ENCODE measurements at places on chromosomes 1 and 21. TPM values are rescaled to one million over a fixed set of nuclear protein-coding genes. Genes with fewer than 3 reads are reported as not detected.
A peak's percentile ranks its signal among the peaks of the same experiment; 100 is the strongest.

DNA sequence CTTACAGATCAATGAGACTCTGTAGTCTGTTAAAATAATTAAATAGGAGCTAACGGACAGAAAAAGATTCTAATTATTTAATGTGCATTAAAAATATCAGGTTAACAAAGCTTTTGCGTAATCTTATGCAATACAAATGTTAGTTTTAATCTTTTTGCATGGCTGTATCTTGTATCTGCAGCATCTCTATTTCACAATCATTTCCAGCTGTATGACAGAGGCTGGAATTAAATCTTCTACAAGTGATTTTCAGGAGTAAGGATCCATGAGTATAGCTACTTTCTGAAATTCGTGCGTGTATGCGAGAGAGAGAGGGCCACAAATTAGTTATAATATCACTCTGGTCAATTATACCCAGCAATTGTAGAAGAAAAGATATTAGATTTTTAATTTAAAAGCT lies 1446.8 kb downstream of the NCAM2 start:
- DNase-seq: no peak
- H3K4me1 ChIP-seq: no peaks in the 10 kb centered on the region
- H3K36me3 ChIP-seq: no peaks in the 10 kb centered on the region
- H3K27ac ChIP-seq: no peak overlapping the region
- H3K4me3 ChIP-seq: no peak overlapping the region

Gene MCOLN3
- total RNA-seq: 7.3 TPM

DNA sequence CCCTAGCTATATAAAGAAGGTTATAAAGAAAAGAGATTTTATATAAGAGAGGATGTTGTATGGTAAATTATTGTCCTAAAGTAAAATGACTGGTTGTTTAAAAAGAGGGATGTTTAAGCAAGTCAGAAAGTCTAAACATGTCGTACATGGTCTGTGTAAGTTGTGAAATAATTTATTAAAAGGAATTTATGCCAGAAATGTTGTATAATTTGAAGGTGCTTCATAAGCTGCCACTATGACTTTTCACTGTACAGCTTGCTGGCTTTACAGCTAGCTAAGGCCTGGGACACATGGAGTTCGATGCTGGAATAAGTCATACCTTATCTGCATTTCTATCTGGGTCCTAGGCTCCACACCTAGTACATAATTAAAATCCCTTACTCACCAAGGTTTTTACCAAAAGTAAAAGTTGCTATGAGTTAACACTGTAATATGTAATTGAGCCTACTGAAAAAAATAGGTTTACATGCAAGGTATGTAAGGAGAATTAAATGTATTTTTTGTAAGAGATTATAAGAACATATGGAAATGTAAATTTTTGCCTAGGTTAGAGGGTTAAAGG lies 59.0 kb upstream of the EDEM3 start:
- no peak for DNase-seq
- no peaks in the 10 kb centered on the region for H3K27me3 ChIP-seq
- H3K36me3 ChIP-seq: peaks cover 40% of the 10 kb centered on the region
- H3K27ac ChIP-seq: no peak overlapping the region
- H3K4me1 ChIP-seq: peaks cover 5% of the 10 kb centered on the region

Gene OR2L3
- not detected for total RNA-seq

DNA sequence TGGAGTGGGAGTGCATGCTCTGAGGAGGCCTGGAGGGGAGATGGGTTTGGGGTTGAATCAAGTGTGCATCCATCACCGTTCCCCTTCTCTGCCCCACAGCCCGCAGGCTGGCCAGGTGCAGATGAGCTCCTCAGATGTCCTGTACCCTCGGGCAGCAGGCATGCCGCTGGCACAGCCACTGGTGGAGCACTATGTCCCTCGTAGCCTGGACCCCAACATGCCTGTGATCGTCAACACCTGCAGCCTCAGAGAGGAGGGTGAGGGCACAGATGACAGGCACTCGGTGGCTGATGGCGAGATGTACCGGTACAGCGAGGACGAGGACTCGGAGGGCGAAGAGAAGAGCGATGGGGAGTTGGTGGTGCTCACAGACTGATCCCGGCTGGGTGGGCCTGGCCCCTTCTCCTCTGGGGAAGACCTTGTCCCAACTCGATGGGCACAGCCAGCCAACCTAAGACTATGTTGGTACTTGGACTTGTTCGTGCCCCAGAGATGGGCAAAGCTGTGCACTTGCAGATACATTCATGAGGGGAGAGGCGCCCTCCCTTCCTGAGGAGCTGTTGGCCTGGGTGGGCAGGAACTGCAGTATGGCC lies 26.0 kb downstream of the ETNK2 start:
- H3K36me3 ChIP-seq: peaks cover 13% of the 10 kb centered on the region
- H3K27ac ChIP-seq: no peak overlapping the region

Gene UTS2
- not detected for total RNA-seq

DNA sequence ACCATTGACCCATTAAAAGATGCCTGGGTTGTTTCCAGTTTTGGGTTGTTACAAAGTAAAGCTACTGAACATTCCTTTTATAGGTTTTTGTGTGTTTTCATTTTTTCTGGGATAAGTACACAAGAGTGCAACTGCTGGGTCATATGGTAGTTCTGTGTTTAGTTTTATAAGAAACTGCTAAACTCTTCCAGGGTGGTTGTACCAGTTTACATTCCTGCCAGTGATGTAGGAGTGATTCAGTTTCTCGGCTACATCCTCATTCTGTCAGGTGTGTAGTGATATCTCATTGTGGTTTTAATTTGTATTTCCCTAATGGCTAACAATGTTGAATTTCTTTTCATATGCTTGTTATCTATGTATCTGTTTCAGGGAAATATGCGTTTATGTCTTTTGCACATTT lies 58.5 kb upstream of the DNAJC6 start:
- H3K4me1 ChIP-seq: peaks cover 20% of the 10 kb centered on the region
- no peak for DNase-seq
- H3K27ac ChIP-seq: no peak overlapping the region
- no peaks in the 10 kb centered on the region for H3K36me3 ChIP-seq

- no peaks in the 10 kb centered on the region for H3K4me1 ChIP-seq
- no peak for DNase-seq
- H3K27ac ChIP-seq: no peak overlapping the region
- H3K4me3 ChIP-seq: no peak overlapping the region
- H3K36me3 ChIP-seq: no peaks in the 10 kb centered on the region
- H3K27me3 ChIP-seq: peaks cover 3% of the 10 kb centered on the region
Observed at GRCh38 chr1:204961765-204962419, 81.1 kb upstream of the CNTN2 start.

Gene GUCA2A
- total RNA-seq: 1.8 TPM

DNA sequence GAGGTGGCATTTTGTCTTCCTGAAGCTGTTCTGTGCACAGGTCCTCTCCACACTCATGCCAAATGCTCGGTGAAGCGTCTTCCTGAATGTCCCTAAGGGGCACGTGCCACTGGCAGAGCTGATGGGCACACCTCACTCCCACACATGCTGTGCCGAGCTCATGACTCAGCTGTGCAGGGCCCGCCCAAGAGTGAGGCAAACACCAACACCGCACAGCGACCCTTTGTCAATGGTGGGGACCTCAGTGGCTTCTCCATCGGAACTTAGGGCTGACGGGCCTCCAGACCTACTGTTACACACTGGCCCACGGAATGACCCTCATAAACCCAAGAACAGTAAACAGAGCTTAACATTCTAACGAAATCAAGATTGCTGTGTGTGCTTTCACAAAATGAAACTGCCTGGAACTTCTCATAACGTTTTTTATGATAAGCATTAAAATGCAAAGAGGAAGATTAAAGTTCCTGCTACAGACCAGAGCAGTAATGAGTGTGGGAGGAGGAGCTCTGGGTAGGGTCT lies 89.3 kb downstream of the SIM2 start:
- no peak overlapping the region for H3K27ac ChIP-seq
- H3K4me1 ChIP-seq: no peaks in the 10 kb centered on the region
- H3K4me3 ChIP-seq: no peak overlapping the region
- no peaks in the 10 kb centered on the region for H3K36me3 ChIP-seq
- H3K27me3 ChIP-seq: no peaks in the 10 kb centered on the region
- DNase-seq: peak; percentile 62

Gene DNAJC11
- total RNA-seq: 63.9 TPM

Data from stomach (tissue), 19 donors.